ENCODE measurements at places on chromosomes 7 and 10. TPM values are rescaled to one million over a fixed set of nuclear protein-coding genes. Genes with fewer than 3 reads are reported as not detected.

GRCh38 chr7:129854401-129854800 lies 98.4 kb downstream of the UBE2H start:
- peaks cover 24% of the 10 kb centered on the region for H3K4me1 ChIP-seq
- H3K27me3 ChIP-seq: no peaks in the 10 kb centered on the region
- DNase-seq: no peak

DNA sequence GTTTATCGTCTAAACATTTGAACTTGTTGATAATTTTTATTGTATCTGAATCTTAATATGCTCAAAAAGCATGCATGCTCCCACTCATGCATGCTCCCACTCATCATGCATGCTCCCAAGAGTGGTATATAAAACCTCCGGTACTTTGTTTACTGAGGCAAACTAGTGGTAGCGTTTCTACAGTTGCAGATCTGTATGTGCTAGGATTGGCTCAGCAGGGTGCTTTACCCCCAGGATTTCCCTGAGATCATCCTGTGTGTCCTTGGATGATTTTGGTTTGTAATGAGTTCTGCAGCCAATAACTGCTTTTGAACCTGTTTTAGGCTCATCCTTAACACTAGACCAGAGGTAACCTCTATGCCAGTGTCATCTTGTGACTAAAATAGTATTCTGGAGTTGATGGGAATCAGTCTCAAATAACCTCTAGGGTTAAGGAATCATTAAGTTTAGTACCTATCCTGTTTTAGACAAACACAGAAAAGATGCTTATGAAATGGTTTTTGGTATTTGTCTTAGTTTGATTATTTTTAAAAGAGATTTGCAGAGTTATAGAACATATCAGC lies 40.4 kb downstream of the PHTF2 start:
- no peaks in the 10 kb centered on the region for H3K27me3 ChIP-seq
- no peaks in the 10 kb centered on the region for H3K36me3 ChIP-seq
- H3K4me3 ChIP-seq: no peak overlapping the region
- no peak overlapping the region for H3K27ac ChIP-seq
- DNase-seq: no peak

- H3K27me3 ChIP-seq: no peaks in the 10 kb centered on the region
- no peak overlapping the region for H3K4me3 ChIP-seq
- no peak overlapping the region for H3K27ac ChIP-seq
Observed at GRCh38 chr10:129057856-129058663, 409.0 kb upstream of the MGMT start.

DNA sequence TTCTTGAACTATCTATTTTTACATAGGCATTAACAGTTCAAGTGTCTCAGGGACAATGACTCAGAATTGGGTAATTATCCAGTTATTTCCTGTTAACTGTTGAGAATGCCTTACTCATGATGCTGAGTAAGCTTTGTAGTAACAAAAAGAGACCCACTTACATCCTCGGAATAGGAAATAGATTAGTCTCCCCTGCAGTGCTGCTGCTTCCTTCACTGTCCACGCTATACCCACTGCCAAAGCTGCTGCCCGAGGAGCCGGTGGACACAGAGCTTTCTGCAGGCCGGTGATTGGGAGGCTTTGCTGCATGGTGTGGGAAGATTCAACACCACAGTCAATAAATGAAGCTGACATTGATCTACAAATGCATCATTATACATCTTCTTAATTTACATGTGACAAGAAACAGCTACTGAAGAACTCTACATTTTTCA lies 357.1 kb downstream of the PCLO start:
- no peaks in the 10 kb centered on the region for H3K36me3 ChIP-seq
- H3K4me1 ChIP-seq: no peaks in the 10 kb centered on the region
- H3K27ac ChIP-seq: no peak overlapping the region
- no peaks in the 10 kb centered on the region for H3K27me3 ChIP-seq

DNA sequence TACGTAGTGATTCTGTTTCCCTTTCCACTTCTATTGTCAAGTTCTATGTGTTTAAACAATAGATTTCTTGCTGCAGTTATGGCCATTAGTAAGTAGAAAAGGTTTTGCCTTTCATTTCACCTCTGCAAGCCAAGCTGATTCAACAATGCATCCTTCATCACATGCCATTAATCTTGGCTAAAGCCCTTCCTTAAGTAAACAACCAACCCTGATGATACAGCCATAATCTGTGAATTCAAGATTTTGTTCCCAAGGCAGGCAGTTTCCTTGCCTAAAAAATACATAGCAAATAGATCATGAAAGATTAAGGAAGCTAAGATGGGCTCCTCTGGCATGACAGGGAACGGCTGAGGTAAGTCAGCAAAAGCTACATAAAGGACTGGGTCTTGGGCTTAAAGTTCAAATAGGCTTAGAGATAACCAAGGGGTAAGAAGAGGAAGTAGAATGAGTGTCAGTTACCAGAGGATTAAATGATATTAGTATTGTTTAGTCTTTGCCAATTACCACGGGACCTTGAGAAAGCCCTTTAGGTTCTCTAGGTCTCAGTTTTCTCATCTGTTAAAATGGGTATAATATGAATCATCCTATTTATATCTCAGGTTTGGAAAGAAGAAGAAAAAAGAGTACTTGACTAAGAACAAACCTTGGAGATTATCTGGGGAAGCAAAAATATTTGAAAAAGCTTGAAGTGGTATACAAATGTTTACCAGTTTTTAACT lies 35.9 kb upstream of the ANK3 start:
- H3K4me1 ChIP-seq: no peaks in the 10 kb centered on the region
- H3K4me3 ChIP-seq: no peak overlapping the region
- no peaks in the 10 kb centered on the region for H3K36me3 ChIP-seq
- no peak overlapping the region for H3K27ac ChIP-seq

- H3K27ac ChIP-seq: peak overlapping the region; percentile 74
- peaks cover 52% of the 10 kb centered on the region for H3K4me1 ChIP-seq
- DNase-seq: peak; percentile 89
- H3K4me3 ChIP-seq: peak overlapping the region; percentile 59
Observed at GRCh38 chr10:124153023-124153826, 59.8 kb upstream of the CHST15 start.

- H3K4me1 ChIP-seq: no peaks in the 10 kb centered on the region
- H3K27ac ChIP-seq: no peak overlapping the region
- no peaks in the 10 kb centered on the region for H3K36me3 ChIP-seq
Observed at GRCh38 chr10:3220853-3221252, 48.3 kb upstream of the PITRM1 start.

- no peak for DNase-seq
- H3K4me1 ChIP-seq: no peaks in the 10 kb centered on the region
- H3K27ac ChIP-seq: no peak overlapping the region
- H3K4me3 ChIP-seq: no peak overlapping the region
- H3K27me3 ChIP-seq: peaks cover 4% of the 10 kb centered on the region
Observed at GRCh38 chr10:93874309-93875031, 19.3 kb upstream of the SLC35G1 start.

OR9A2 gene
- polyA plus RNA-seq: not detected

GRCh38 chr7:70415179-70415972 lies 716.6 kb upstream of the GALNT17 start:
- H3K27me3 ChIP-seq: no peaks in the 10 kb centered on the region
- no peaks in the 10 kb centered on the region for H3K36me3 ChIP-seq
- no peak overlapping the region for H3K4me3 ChIP-seq
- no peak for DNase-seq

DNA sequence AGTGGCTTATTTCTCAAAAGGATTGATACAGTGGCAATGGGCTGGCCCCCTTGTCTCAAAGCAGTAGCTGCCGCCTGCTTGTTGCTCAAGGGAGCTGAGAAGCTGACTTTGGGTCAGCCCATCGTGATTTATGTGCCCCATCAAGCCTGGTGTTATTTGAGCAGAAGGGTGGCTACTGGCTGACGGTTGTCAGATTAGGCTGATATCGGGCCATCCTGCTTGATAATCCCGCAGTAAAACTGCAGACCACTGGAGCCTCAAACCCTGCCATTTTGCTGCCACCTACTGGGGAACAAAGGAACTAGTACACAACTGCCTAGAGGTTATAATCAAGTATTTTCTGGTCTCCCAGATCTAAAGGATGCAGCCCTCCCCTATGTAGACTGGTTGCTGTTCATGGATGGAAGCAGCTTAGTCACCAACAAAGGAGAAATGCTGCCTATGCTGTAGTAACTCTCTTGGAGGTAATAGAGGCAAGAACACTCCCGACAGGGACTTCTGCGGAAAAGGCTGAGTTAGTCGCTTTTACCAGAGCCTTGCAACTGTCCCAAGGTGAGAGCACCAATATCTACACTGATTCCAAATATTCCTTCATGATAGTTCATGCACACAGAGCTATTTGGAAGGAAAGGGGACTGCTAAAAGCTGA lies 65.9 kb upstream of the ZNF92 start:
- no peaks in the 10 kb centered on the region for H3K36me3 ChIP-seq
- no peaks in the 10 kb centered on the region for H3K4me1 ChIP-seq
- no peaks in the 10 kb centered on the region for H3K27me3 ChIP-seq
- peak; percentile 28 for DNase-seq

- no peak overlapping the region for H3K27ac ChIP-seq
- H3K27me3 ChIP-seq: no peaks in the 10 kb centered on the region
- no peaks in the 10 kb centered on the region for H3K4me1 ChIP-seq
- no peak overlapping the region for H3K4me3 ChIP-seq
- H3K36me3 ChIP-seq: no peaks in the 10 kb centered on the region
Observed at GRCh38 chr7:32670110-32671025, 175.1 kb downstream of the AVL9 start.

DNA sequence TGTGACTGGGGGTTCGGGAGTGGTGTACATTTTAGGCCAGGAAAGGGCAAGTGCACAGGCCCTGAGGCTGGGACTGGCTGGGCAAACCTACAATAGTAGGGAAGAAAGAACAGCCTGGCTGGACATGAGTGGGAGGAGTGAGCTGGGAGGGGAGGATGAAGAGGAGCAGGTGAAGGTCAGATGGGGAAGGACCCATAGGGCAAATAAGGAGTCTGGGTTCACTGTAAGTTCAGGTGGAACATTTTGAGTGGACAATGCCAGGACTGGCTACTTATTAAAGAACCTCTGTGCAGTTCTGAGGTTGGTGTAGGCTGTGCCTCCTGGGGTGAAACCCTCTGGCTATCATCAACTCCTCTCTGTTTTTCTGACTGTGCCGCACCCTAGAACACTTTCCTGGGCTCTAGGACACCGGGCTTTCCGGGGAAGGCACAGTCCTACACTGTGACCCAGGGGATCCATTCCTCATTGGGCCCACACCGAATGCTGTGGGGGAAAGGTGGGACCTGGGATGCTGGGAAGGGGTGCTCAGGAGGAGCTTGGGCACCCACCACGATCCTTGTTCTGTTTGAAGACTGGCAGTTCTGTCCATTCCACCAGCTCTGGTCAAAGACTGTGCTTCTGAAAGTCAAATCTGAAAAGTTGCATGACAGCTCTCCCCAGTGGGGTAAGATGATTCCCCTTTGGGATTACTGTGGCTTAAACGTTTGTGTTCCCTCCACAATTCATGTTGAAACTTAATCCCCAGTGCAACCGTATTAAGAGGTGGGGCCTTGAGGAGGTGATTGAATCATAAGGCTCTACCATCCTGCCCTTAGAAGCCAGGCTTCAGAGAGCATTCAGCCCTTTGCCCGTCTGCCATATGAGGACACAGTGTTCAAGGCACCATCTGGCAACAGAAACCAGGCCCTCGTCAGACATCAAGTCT lies 4.0 kb upstream of the MMP21 start:
- no peaks in the 10 kb centered on the region for H3K36me3 ChIP-seq
- no peak for DNase-seq
- no peak overlapping the region for H3K27ac ChIP-seq
- no peaks in the 10 kb centered on the region for H3K27me3 ChIP-seq

DNA sequence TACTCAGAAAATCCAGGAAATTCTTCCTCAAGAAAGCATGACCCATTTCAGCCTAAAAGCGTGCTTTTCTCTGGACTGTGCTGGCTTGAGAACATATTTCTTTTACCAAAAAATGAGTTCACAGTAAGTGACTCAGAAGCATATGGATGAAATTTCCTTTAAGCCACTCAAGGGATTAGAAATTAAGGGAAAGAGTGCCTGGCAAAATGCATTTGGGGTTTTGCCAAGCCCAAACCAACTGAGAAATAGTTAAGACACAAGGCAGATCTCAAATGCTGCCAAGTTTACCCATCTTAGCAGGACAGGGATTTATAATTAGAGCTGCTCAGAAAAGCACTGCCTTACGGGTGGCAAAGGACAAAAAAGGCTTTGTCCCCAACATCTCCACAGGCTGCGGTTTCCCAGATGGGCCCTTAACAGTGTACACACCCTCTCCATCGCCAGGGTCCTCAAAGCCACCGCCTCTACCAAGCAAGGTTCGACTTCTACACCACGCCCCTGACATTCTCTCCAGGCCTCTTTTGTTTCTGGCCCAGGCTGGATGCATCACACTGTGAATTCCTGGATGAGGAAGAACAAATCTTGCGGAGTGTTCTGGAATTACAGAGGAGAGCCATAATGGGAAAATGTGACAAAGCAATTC lies 30.1 kb upstream of the CDHR3 start:
- no peak for DNase-seq
- H3K4me3 ChIP-seq: no peak overlapping the region
- H3K4me1 ChIP-seq: no peaks in the 10 kb centered on the region
- H3K27ac ChIP-seq: no peak overlapping the region
- H3K27me3 ChIP-seq: no peaks in the 10 kb centered on the region

- peaks cover 4% of the 10 kb centered on the region for H3K4me1 ChIP-seq
- H3K27ac ChIP-seq: no peak overlapping the region
- no peak overlapping the region for H3K4me3 ChIP-seq
Observed at GRCh38 chr7:159028508-159029401, 115.9 kb downstream of the VIPR2 start.

DNA sequence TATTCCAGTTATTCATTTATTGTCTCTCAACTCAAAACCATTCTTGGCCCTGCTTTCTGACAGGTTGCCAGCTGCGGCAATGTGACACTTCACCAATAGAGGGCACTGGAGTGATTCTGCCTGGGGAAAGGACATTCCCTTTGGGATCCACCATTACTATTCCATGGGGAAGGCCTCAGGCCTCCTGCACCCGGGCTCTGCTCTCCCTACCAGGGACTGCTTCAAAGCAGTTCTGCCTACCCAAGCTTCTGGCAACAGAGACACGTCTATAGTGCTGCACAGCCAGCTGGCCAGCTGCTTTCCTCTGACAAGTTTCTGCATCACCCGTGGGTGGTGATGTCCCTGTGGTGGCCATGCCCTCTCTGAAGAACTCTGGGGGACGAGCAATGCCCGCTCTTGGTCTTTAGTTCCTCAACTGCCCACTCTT lies 163.8 kb downstream of the ELMO1 start:
- H3K27ac ChIP-seq: no peak overlapping the region
- no peaks in the 10 kb centered on the region for H3K27me3 ChIP-seq
- peaks cover 33% of the 10 kb centered on the region for H3K4me1 ChIP-seq

ARHGAP22 gene
- polyA plus RNA-seq: 1.9 TPM

- no peak overlapping the region for H3K4me3 ChIP-seq
- no peak for DNase-seq
- H3K27me3 ChIP-seq: no peaks in the 10 kb centered on the region
- no peaks in the 10 kb centered on the region for H3K36me3 ChIP-seq
- H3K4me1 ChIP-seq: peaks cover 38% of the 10 kb centered on the region
- H3K27ac ChIP-seq: no peak overlapping the region
Observed at GRCh38 chr10:49237985-49238384, 49.8 kb upstream of the TMEM273 start.

Measured in CD14-positive monocyte (primary cell).